ENCODE measurements at places on chromosomes 2 and 18.

DNA sequence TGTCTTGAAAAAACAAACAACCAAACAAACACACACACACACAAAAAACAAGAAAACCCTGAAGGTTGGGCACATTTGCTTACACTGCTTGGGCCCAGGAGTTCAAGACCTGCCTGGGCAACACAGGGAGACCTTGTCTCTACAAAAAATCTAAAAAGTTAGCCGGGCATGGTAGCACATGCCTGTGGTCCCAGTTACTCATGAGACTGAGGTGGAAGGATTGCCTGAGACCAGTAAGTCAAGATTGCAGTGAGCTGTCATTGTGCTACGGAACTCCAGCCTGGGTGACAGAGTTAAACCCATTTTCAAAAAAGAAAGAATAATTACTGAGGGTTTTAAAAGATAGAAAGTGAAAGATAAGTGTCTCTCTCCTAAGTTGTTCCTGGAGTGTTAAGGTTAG is 103.4 kb downstream of the MBD5 start:
- no peak for DNase-seq

- DNase-seq = no peak
Measured at GRCh38 chr2:101766871-101767739, 69.6 kb downstream of the MAP4K4 start.

- no peak for DNase-seq
Measured at GRCh38 chr2:37882036-37882435, 43.1 kb upstream of the RMDN2 start.

GRCh38 chr2:85794491-85795121 is 40.8 kb downstream of the ATOH8 start:
- DNase-seq = no peak

- DNase-seq = no peak
Measured at GRCh38 chr2:188978291-188979081, 4.3 kb downstream of the COL3A1 start.

GRCh38 chr2:148888003-148888501 is 13.0 kb downstream of the KIF5C start:
- peak; percentile 10 for DNase-seq

DNA sequence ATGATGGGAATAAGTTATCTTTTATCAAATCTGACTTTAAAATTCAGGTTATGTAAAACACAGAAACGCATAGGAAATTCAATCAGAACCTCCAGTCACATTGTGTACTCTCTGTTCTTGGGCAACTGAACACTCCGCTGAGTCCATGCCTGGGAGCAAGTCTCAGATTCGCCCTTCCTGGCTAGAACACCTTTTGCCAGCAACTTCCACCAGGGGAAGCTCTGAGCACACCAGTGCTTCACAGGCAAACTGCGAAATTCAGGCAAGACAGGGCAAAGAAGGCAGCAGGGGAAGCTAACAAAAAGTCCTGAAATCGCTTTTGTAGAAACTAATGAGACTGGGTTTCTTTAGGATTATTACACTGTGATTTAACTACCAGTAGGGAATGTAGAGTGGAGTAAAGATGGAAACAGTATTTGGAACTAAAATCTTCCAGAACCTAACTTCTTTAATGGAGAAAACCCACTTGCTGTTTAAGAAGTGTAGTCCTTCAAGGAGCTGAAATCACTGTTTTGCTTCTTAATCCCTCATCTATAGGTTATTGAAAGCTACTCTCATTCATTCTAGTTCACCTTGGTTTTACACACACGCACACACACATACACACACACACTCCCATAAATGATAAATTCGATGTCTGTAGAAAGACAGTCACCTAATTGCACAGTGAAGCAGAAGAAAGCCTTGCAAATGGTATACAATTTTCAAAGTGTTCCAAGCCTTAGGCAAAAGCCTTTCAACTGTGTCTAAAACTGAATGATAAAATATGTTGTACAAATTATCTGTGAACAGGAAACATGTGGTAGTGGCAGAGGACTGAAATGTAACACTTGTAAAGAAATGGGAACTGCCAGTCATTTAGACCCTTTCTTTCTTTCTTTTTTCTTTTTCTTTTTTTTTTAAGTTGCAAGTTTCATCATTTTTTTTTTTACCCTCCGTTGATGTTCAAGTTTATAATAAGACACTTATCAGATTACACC is 214.5 kb downstream of the TMEM182 start:
- DNase-seq = no peak

GRCh38 chr2:214830794-214831346 is 21.4 kb upstream of the BARD1 start:
- no peak for DNase-seq

DNA sequence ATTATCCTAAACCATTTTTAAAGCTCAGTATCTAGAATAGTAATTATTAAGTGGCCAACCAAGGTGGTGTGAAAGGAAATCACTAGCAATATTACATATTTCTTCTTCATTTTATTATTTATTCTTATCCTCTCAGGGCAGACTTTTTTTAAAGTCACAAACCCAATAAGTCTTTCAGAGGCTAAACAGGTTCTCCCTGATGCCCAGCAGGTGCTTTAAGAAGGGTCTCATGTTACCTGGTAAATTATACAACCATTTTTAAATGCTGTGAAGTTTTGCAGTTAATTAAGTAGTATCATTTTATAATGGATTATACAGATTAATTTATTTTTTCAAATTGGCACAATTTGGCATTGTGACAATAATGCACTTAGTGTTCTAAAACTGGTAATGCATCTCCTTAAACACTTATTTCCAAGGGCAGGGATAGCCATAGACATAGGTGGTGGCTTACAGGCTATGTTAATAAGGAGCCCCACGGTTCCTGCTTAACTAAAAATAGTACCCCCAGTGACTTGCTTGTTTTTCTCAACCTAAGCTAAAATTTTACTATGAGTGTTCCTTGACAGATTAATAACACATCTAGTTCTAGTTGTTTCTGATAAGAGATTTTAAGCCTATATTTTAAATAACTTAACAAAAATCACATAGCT is 67.0 kb downstream of the PMS1 start:
- DNase-seq = no peak

- no peak for DNase-seq
Measured at GRCh38 chr2:47134386-47135090, 20.6 kb downstream of the STPG4 start.

DNA sequence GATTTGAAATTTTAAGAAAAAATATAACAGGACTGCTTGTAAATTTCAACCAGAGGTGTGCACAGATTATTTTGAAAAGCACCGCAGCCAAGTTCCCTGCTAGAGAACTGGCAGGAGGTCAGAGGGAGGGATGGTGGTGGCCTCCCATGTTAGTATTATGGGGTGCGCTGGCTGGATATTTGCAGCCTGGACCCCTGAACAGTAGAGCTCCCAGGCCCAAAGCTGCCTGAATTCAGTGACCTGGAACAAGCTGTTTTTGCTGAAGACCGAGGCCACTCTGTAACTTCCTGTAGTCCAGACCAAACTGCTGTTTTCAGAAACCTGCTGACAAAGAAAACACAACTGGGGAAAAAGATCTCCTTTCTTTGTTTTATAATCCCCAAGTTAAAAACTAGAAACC is 314.3 kb downstream of the TNS1 start:
- no peak for DNase-seq

- no peak for DNase-seq
Measured at GRCh38 chr18:48004577-48004976, 74.1 kb upstream of the SMAD2 start.

DNA sequence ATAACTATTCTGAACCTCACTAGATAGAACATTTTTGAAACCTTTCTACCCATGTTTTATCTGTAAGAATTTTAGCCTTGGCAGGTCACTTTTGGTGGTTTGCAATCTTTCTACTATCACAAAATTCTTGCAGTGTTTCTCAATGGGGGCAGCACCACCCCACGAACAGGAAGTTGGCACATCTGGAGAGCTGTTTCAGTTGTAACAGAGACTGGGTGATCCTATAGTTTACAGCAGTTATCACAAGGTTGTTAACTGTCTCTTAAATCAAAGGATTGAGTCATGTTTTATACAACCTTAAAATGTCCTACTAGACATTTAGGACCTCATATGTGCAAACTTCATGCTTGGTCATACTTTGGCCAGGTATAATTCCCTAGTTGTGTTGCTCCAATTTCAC is 829.2 kb downstream of the ERBB4 start:
- DNase-seq = no peak

GRCh38 chr18:70068981-70069380 is 121.3 kb upstream of the CD226 start:
- no peak for DNase-seq

- DNase-seq = no peak
Measured at GRCh38 chr2:11018651-11019185, 107.0 kb downstream of the KCNF1 start.

DNA sequence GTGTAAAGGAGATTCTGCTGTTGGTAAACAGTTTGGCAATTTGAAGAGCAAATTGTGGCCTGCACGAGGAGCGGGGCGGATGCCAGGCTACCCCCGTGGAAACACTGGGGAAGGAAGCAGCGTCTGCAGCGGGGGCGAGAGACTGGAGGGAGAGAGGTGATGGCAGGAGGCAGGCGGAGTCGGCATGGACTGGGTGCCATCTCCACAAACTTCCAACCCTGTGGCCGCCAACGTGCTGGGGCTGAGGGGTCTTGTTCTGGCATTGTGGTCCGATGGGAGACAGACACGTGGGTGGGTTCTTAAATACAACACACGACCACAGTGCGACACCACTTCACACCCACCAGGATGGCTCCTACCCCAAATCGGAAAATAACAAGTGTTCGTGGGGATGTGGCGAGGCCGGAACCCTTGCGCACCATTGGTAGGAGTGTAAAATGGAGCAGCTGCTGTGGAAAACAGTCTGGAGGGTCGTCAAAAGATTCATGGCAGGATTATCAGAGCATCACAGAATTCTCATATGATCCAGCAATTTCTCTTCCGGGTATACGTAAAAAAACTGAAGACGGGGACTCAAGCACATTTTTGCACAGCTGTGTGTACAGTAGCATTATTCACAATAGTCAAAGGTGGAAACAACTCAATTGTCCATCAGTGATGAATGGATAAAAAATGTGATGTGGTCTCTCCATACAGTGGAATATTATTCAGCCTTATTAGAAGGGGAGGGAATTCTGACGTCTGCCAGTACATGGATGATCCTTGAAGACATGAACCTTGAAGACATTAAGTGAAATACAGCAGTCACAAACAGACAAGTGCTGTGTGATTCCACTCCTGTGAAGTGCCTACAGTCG is 82.4 kb upstream of the HPCAL1 start:
- DNase-seq = no peak

DNA sequence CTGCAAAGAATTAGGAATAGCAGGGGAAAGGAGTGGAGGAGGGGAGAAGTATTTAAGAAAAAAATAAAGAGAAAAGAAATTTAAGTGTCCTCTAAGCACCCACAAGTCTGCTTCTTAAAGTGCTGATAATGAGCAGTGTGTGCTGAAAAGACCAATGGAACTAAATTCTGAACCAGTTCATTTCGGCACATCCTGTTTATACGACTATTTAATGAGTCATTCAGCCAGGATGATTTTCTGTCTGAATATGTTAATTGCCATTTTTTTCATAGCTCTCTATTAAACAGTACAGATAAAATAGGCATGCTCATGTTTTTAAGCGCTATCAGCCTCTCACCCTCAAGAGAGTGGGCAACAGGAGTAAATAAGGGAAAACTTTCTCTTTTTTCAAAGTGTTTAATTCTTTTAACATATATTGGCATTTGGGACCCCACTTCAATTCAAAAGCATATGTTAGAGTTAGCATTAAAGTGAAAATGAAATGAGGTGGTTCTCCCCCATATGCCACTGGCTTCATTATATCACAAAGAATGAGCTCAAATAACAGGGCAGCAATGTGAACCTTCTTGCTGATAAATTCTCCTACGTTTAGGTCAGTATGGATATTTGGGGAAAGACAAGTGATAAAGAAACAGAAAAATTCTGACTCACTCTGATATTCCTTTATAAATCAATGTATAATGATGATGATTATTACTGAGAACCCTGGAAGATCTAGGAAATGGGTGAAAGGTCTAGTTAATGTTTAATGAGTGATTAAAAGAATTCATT is 87.5 kb downstream of the TCF4 start:
- no peak for DNase-seq

GRCh38 chr18:69230204-69230603 is 170.5 kb upstream of the DOK6 start:
- no peak for DNase-seq

- no peak for DNase-seq
Measured at GRCh38 chr2:227443889-227444568, 27.9 kb upstream of the AGFG1 start.

GRCh38 chr2:72915320-72915906 is 1.9 kb upstream of the EMX1 start:
- no peak for DNase-seq

- DNase-seq = no peak
Measured at GRCh38 chr18:3653263-3653850, 203.4 kb downstream of the TGIF1 start.

- DNase-seq = no peak
Measured at GRCh38 chr2:168536925-168537466, 80.9 kb downstream of the CERS6 start.

- DNase-seq = no peak
Measured at GRCh38 chr2:199742884-199743283, 108.1 kb downstream of the FTCDNL1 start.

DNA sequence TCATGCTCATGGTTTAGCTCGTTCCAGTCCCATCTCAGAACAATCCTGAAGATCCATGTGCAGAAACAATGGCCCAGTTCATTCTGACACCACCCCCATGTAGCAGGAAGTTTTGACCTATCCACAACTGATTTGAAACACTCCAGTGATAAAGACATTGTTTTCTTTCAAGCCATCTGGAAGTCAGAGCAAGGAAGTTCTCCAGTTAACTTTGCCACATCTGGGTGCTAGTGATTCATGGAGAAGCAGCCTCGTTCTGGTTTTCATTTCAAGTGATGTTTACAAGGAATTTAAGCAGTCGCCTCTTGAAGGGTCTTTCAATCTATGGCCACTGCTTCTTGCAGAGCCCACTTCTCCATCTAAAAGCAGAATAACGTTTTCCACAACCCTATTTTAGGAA is 36.6 kb upstream of the TWIST2 start:
- DNase-seq = no peak

GRCh38 chr2:17540093-17540812 is at the start of gene VSNL1:
TSS of gene VSNL1 (plus strand) at chr2:17540696. CDS start at chr2:17592075, 51,379 bp downstream.
- no peak for DNase-seq

- DNase-seq = peak; percentile 80
Measured at GRCh38 chr18:63016270-63016669, 300.9 kb downstream of the PHLPP1 start.

DNA sequence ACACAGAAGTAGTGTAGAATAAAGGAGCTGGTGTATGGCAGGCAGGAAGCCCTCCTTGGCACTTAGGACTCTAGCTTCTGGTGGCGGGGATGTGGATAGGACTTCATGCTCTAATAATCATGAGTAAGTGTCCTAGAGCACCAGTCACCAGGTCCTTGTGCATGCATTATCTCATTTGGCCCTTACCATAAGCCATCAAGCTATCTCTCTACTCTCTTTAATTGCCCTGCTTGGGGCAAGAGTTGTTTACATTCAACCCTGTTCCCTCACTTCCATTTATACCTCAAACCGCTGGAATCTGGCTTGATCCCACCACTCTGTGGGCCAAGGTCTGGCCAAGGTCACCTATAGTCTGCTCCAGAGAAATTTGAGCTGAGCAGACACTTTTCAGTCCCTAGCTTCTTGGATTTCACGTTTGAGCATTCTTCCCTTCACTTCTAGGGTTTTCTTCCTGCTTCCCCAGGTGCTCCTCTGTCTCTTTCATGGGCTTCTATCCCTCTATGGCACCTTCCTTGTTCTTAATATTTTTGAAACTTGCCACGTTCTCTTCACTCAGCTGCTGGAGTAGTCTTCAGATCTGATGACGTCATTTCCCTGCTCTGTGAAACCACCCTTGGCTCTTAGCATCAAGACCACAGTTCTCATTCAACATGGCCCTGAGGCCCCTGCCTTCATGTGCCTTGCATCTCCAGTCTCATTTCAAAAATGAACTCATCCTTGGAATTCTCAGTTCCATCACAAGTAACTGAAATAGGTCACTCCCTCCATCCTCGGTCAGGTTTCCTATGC is 94.9 kb upstream of the GATA6 start:
- DNase-seq = no peak
